ENCODE measurements at places on chromosomes 5 and 9.

DNA sequence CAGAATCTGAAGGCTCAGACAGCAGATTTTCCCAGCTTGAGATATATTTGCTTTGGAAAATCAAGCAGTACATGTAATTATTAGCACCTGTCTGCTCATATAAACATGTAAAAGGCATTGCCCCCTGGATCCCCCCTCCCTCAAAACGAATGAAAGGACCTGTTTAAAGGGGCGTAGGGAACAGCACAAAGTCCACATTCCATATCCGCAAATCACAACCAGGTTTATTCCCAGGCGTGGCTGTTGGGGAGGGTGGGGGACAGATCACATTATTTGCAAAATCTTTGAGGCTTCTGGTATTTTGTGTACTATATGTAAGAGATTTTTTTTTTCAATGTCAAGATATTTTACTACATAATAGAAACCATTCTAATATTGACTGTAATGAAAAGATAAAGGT lies 8.7 kb upstream of the MRPS2 start:
- DNase-seq: no peak

DNA sequence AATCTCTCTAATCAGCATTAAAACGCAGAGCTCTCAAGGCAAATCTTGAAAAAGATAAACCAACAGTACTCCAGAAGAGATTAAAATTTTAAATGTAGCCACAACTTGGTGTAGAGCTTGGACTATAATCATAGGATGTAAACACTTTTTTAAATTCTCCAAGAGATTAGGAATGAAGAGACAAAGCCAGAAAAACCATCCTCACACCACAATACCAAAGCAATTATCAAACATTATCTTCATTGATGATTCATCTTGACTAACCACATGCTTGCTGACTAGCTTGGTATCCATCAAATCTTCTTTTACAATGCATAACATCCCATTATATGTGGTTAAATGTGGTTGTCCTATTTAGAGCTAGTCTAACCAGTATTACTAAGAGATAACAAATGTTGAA lies 815.1 kb downstream of the TLE1 start:
- no peak for DNase-seq

GRCh38 chr5:6432206-6432605 lies 16.5 kb upstream of the UBE2QL1 start:
- no peak for DNase-seq

GRCh38 chr5:177468329-177468684 lies 5.1 kb downstream of the DBN1 start:
- no peak for DNase-seq

DNA sequence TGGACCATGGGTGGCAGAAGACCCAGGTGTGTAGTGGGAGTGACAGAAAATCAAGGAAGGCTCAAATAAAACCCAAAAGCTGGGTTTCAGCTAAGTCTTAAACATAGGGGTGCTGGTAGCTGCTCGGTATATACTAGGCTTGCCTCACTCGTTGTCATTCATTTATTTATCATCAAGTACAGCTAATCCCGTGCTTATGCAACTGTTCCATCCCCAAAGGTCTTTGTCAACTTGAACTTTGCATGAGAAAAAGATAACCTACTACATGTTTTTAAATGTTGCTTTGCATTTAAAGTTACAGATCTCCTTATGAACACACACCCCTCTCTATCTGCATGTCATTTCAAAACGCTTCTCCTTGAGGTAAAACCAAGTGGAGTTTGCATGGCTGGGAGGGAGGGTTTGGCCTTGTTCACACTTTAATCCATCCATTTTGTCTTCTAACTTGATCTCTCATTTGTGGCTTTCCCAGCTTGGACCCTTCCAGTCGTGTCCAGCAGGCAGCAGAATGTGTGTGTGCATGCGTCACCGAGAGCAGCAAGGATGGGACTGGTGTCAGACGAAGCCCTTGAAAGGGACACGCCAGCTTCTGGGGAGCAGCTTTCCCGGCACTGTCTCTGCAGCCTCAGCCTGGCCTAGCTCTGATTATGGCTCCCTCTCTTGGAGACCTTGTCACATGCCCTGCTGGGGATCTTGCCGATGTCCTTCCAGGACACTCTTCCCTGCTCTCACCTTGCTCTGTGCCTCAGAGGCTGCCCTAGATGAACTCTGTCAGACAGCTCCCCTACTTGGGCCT lies 133.5 kb downstream of the GADD45G start:
- no peak for DNase-seq

DNA sequence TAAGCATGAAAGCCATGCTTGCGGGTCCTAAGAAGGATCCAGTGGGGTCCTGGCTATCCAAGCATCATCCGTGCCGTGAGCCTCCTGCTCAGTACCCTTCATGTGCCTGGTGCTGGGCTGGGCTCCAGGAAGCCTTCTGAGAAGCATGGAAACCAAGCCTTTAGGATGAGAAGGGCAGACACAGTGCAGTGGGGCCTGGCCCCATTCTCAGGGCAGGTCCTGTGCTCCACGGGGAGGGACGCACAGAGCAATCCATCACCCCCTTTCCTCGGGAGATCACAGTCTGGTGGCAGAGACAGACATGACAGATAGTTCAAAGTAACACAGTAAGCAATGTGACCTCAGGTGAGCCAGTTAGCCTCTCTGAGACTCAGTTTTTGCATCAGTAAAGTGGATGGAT lies 76.9 kb downstream of the RGS3 start:
- no peak for DNase-seq

DNA sequence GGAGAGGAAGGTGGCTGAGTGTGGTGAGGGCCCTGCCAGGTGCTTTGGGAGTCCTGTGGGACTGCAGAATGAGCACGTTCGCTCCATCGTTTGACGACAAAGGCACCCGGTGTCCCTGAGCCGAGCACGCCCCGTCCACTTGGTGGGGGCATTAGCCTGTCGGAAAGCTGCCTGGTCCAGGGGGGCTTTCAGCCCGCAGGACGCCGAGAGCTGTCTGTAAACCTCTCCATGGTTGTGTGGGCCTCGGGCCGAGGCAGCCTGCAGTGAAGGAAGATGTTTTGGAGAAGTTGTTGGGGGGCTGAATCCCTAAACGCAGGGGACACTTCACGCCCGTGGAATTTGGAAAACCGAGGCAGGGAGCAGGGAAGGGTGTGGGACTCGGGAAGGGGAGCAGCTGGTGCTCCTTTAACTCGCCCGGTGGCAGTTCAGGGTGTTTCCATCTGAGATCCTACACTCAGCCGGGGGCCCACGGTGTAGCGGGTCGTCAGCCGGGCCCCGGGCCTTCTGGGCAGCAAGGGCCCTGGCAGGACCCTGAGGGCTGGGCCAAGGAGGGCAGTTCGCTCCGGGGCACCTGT lies 53.8 kb downstream of the MRPL36 start:
- no peak for DNase-seq

DNA sequence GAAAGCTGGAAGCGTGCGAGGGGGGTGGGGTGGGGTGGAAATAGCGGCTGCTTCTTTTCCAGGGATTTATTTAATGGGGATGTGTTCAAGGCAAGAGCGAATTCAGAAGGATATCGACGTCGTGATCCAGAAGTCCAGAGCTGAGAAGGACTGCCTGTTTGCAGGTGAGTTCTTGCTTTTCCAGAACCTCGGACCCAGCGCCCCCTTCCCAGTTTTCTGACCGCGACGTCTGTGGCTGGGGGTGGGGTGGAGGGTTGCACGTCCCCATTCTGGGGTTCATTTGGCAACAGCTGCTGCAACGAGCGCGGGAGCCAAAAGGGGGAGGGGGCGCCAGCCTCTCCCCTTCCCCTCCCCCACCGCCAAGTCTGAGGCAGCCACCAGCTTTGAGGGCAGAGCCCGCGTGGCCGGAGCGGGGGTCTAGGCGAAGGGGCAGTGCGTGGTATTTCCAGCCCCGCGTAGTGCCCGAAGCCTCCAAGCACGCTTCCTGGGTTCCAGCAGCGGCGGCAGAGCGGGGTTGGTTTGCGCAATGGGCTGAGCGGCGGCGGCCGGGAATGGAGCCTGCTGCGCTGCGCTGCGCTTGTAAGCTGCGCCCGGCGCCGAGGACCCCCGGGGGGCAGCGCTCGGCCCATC lies 701 bp downstream of the PARP8 start:
- peak; percentile 64 for DNase-seq

DNA sequence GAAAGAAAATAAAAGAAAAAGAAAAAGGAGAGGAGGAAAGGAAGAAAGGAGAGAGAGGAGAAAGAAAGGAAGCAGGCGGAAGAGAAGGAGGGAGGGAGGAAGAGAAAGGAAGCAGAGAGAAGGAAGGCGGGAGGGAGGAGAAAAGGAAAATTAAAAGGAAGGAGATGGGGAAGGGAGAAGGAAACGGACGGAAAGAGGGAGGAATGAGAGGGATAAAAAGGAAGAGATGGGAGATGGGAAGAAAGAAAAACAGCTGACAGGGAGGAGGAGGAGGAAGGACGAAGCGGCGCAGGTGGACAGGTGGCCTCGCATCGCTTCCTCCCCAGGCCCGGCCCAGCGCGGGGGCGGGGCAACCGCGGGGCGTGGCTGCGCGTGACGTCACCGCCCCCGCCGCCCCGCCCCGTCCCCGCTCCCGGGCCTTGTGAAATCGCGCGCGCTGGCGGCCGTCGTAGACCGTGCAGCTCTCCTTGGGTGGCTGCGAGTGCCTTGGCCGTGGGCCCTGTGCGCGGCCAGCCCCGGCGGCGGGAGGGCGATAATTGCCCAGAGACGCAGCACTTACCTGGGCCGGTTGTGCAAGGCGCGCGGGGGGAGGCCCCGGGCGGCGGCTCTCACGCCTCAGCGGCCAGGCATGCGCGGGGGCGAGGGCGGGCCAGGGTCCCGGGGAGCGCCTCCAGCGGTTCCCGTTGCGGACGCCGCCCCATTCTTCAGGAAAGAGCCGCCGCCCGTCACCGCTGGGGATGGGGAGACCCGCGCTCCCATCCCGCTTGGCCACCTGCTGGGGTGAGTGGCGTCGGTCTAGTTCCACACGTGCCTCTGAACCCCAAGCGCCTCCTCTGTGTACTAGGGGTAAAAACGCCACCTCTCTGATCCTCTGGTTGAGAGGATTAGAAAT lies 49.6 kb upstream of the FOXE1 start:
- DNase-seq: peak; percentile 80

- no peak for DNase-seq
These were observed 16.5 kb downstream of the DNAJA1 start for GRCh38 chr9:33041432-33042188.

- peak; percentile 1 for DNase-seq
These were observed 19.1 kb downstream of the EXOC3 start for GRCh38 chr5:462051-462481.

DNA sequence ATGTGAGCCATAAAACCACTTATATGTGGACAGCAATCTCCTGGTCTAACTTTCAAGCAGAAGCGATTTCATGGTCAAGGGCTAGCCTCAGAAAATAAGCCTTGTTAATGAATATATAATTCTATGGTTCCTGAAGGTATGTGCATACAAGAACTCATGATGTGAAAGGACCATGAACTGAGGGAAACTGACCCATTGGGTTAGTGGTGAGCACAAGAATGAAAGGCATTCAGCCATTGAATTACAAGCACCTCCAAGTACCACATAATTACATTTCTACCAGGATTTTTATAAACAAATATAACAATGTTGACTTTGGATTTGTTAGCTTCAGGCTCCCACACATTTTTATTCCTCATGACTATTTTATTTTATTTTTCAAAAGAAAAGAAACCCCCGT lies 459.0 kb downstream of the TLE4 start:
- no peak for DNase-seq

- no peak for DNase-seq
These were observed 825.4 kb upstream of the CDH6 start for GRCh38 chr5:30368064-30368463.

DNA sequence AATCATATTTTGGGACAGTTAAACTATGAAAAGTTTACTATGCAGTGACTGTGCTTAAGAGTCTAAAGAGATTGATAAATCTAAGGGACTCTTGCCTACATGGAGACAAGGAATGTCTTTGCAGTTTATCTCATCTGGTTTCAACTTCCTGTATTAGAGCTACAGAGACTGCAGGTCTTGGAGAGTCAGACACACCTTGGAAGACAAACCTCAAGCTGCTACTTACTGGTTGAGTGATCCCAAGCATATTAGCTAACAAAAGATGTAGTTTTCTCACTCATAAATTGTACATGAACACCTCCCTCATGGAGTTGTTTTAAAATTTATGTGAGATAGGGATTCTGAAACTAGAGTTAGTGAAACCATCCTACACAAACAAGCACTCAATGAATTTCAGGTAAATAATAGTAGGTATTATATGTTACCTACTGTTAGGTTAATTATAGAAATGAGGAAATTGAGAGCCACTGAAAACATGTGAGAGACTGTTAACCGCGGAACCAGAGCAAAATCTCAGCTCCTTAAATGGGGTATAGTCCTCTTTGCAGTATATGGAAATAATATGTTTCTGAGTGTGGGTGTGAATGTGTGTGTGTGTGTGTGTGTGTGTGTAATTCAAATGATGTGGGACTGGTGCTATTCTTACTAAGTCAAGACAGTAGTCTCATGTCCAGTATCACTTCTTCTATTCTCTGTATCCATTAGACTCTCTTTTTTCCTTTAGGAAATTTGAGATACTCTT lies 752.1 kb downstream of the DTWD2 start:
- DNase-seq: no peak

DNA sequence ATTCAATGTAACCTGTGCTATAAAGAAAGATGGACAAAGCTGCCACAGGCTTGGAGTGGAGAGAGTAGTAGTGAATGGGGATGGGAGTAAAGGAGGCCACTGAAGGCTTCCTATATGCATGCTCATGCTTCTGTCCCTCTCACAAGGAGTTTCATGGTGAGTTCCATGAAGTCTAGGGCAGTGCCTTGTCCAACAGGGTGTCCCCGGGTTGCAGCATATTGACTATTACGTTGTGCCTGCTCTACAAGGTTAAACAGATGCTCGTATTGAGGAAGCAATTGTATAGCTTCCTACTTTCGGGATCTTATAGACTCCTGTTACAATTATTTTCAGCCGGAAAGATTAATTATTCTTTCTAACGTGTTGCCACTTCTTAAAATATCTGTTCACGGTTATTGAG lies 129.1 kb upstream of the PIK3R1 start:
- no peak for DNase-seq

- DNase-seq: no peak
These were observed 494.1 kb downstream of the SEMA5A start for GRCh38 chr5:9051779-9052178.

DNA sequence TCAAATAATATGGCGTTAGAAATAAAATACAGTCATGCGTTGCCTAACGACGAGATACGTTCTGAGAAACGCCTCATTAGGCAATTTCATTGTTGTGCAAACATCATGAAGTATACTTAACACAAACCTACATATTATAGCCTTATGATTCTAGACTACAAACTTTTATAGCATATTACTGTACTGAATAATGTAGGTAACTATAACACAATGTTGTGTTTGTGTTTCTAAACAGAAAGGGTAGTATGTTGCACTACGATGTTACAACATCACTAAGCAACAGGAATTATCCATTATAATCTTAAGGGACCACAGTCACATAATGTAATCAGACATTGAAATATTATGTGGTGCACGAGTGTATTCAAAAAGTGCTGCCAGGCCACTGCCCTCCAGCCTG lies 3.0 kb upstream of the SMC2 start:
- DNase-seq: no peak
